CD4-positive, alpha-beta T cell treated with Interleukin-1 beta for 1 hour (primary cell): ENCODE measurements at places on chromosomes 6 and 20.
A peak's percentile ranks its signal among the peaks of the same experiment; 100 is the strongest.

- no peak for DNase-seq
These were observed 30.9 kb upstream of the PTPRT start for GRCh38 chr20:43220612-43221011.

DNA sequence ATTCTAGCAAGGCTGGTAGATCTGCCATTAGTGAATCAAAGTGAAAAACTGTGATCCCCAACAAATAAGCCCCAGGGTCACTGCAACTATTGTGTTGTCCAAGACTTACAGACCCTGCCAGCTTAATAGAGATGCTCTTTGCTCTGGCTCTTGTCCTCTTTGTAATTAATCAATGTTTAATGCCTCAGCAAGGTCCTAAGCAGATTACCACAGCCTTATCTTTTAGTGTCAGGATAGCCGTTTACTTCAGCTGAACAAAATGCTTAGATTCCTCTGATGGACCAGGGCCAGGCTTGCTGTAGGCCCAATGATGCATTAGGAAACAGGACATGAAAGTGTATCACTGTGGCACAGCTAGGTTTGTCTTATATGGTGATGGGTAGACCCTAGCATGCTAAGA lies 353.3 kb downstream of the HACE1 start:
- no peak for DNase-seq

DNA sequence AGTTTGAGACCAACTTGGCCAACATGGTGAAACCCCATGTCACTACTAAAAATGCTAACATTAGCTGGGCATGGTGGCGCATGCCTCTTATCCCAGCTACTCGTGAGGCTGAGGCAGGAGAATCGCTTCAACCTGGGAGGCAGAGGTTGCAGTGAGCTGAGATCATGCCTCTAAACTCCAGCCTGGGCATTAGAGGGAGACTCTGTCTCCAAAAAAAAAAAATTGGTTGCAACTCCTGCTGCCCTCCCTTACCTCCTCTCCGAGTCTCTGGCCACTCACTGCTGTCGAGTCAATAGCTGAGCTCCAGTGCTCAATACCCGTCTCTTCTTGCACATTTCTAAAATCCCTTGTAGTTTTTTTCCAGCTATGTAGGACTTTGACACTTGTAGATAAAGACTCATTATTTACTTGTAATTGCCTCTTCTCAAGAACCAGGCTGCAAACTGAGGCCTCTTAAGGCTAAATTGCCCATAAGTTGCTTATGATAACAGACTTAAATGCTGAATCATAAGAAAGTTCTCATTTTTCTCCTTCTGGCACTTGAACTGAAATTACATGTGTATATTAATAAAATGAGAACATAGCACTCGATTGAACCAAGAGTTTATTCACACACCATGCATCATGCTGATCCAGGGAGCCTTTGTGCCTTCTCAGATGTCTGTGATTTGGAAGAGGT lies 13.8 kb downstream of the HECA start:
- no peak for DNase-seq

DNA sequence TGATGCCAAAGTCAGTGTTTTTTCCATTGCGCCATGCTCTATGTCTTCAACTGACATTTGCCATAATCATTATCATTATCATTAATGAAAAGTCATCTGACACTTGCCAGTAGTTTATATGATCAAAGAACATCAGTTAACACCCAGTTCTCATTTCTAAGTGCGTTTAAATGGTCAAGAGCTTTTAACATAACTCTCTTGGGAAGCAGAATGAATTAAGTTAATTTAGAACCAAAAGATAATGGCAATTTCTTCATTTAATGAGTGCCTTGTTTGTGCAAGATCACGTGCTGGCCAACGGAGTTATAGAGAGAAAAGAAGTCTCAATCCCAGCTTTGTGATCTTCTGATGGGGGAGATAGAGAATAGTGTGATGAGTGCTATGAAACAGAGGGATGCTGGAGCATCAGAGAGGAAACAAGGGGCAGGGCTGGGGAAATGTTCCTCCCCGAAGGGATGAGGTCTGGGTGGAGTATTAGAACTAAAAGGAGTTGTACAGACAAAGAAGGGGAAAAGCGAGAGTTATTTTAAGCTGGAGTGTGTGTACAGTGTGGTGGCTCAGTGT lies 20.3 kb downstream of the ANKS1A start:
- no peak for DNase-seq

DNA sequence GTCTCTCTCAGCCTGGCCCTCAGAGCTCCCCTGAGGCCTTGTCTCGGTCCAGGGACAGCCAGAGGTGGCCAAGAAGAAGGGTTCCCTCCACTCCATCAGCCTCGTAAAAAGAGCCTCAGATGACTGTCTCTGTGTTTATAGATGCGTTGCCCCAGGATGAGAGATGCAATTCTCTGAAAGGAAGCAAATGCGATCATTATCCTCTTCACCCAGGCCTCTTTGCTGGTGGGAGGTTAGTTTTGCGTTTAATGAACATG lies 90.4 kb downstream of the YTHDF1 start:
- no peak for DNase-seq

DNA sequence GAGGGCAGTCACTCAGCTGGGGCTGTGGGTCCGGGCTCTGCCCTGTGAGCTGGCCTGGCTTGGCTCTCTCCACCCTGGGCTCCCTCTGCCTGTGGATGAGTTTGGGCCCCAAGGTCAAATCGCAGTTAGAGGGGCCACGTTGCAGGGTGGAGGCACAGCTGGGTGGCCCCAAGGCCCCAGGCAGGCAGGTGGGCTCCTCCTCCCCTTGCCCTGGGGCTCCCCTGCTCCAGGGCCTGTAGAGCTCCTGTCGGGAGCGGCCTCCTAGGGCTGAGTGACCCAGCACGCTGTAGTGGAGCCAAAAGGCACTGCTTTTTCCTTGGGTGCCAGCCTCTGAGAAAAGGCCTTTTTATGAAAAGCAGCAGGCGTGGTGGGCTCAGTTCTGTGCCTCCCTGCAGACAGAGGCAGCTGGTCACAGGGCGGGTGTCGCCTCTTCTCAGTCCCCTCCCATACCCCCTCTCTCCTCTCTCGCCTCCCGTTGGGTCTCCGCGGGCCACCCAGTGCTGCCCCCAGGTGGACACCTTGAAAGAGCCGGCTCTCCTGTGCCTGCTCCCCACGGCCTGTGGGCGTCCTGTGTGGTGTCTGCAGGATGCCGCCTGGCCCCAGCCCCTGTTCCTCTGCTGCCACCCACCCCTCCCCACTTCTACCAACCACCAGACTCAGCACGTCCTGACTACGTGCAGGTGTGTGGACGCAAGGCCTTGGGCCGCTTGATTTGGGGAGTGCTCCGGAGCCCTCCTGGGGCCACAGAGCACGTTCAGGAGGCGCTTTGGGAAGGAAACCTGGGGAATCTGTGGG lies 13.2 kb downstream of the SS18L1 start:
- DNase-seq, result peak; percentile 78

DNA sequence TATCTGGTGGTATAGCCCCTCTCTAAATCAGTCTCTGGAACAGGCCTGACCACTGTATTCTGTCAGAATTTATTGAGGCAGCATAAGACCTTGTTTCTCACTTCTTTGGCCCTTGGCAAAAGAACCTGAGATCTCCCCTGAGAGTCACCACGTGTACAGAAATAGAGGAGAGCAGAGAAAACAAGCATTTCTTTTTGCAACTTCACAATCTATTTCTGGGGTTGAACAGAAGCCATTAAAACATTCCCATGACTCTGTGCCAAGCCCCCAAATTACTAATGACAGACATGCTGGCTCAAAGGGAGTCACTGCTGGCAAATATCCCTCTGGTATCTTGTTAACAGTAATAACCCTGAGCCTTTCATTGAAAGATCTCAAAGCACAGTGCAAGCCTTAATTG lies 395.3 kb downstream of the MAFB start:
- no peak for DNase-seq

GRCh38 chr6:170086639-170087420 lies 204.0 kb downstream of the DLL1 start:
- no peak for DNase-seq

DNA sequence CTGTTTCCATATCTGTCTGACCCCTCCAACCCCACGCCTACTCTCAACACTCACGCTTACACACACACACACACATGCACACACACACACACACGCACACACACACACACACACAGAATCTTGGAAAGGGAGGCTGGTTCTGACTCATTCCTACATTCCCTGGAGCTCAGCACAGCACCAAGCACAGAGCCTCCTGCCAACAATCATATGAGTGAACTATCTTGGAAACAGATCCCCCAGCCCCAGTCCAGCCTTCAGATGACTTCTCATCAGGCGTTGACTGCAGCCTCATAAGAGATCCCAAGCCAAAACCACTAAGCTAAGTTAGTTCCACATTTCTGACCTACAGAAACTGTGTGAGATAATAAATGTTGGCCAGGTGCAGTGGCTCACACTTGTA lies 14.1 kb upstream of the HCK start:
- no peak for DNase-seq

GRCh38 chr20:2671977-2672376 lies 8.0 kb upstream of the IDH3B start:
- no peak for DNase-seq

GRCh38 chr6:6711832-6712448 lies 123.4 kb downstream of the LY86 start:
- DNase-seq, result peak; percentile 48

DNA sequence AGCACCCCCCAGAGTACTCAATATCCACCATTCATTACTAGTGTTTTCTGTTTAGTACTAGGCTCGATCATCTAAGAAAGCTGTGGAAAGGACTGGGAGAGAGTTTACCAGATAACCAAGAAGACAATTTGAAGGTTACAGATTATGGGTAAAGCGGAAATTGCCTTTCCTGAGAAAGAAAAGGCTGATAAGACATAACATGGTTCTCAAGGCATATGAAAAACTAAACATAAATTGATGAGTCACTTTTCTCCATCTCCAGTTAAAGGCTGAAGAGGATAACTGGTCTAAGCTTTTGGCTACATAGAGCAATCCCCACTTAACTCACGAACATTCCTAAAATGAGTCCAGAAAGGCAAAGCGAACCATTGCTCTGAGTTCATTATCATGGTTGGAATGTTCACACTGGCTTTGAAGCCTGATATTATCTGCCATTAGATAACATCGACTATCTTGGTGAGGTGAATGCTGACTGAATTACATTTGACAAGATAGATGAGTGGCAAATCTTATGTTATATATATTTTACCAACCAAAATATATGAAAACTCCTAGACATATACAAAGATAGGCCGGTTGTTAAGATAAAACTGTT lies 65.8 kb downstream of the BTBD9 start:
- DNase-seq, result no peak

DNA sequence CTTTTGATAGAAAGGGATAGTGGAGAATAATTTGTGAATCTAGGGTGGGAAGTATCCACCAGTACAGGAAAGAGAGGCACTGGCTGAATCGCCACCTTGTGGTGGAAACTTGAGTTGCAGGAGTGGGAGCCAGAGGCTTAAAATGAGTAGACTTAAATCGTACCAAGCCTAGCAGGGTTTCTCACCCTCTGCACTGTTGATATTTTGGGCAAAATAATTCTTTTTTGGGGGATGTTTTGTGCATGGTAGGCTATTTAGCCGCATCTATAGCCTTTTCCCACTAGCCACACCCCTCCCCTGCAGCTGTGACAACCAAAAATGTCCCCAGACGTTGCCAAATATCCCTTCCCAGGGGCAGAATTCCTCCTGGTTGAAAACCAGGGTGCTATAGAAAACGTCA lies 119.1 kb downstream of the DHX35 start:
- peak; percentile 71 for DNase-seq

- DNase-seq, result no peak
These were observed 172.8 kb upstream of the SPTLC3 start for GRCh38 chr20:12835999-12836398.

GRCh38 chr6:147116056-147116455 lies 88.2 kb upstream of the STXBP5 start:
- no peak for DNase-seq

DNA sequence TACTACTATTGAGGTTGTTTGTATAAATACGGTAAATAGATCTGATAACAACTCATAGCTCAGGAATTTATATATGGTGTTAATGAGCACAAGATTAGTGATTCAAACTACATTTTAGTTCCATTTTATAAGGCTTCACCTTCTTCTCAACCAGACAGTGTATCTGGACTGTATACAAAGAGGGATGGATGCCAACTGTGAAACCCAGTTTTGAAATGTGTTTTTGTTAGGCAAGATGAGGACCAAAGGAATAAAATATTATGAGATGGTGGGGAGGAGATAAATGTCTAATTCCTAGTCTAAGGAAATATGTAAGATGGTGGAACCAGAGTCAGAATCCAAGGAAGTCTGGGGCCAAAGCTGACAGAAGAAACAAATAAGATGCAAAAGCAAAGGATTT lies 329.0 kb downstream of the GRIK2 start:
- no peak for DNase-seq

- no peak for DNase-seq
These were observed 44.6 kb downstream of the NKX2-4 start for GRCh38 chr20:21352703-21353102.

- no peak for DNase-seq
These were observed 459.7 kb upstream of the HTR1E start for GRCh38 chr6:86477500-86478148.

GRCh38 chr6:112109262-112109661 lies 21.9 kb downstream of the FAM229B start:
- no peak for DNase-seq

GRCh38 chr6:36825994-36826393 lies 13.2 kb downstream of the CPNE5 start:
- no peak for DNase-seq

- no peak for DNase-seq
These were observed 50.9 kb downstream of the PLCB4 start for GRCh38 chr20:9119776-9120175.

GRCh38 chr6:56906752-56907151 lies 48.2 kb upstream of the BEND6 start:
- no peak for DNase-seq

GRCh38 chr6:130559166-130559565 lies 193.3 kb downstream of the TMEM200A start:
- no peak for DNase-seq
